ENCODE measurements at places on chromosomes 12 and 14.
A peak's percentile ranks its signal among the peaks of the same experiment; 100 is the strongest.

DNA sequence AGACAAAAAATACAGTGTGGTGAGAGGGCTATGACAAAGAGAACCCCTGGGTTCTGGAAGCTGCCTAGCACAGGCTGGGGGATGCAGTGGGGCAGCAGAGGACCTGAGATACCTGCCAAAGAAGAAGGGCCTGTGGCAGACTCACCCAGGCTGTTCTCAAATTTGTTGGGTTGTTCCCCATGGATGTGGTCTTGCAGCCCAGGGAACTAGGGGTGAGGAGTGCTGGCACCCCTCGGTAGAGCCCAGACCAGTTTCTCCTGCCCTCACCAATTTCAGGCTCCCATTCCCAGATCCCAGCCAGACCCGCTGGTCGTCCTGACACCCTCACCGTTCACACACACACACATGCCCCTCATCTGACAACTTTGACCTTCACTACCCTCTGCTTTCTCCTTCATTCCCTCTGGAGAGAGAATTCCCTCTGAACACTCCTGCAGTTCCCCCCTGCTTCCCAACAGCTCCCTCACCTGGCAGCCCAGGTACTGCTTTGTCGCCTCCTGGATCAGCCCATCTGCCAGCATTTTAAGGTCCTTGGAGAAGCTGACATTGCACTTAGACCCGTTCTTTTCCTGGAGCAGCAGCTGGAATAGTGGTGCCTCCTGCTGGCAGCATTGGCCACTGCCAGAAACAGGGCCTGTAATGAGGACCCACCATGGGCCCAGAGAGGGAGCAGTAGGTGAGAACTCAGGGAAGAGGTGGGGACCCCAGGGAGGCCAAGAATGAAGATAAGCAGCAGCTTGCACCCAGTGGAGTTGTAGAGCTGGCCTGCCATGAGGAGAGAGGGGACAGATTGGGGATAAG lies 5.9 kb upstream of the GDF11 start:
- peak; percentile 70 for DNase-seq

- DNase-seq: peak; percentile 8
Observed at GRCh38 chr14:39169541-39169900, 612 bp downstream of the TRAPPC6B start.

DNA sequence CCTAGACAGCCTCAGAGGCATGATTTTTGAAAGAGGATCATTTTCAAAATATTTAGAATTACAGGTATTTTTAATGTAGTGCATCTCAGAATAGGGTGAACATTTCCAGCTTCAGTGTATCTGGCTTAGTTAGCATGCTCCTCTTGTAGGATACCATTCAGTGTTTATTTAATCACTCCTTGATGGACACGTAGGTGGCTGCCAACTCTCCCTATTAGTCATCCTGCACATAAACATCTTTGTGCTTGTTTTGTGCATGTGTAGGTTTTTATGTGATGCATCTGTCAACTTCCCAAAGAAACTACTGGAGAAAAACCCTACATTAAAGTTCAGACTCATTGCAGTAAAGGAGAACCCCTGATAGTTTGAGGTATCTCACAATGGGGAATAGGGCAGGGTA lies 52.5 kb upstream of the RBM19 start:
- DNase-seq: no peak

DNA sequence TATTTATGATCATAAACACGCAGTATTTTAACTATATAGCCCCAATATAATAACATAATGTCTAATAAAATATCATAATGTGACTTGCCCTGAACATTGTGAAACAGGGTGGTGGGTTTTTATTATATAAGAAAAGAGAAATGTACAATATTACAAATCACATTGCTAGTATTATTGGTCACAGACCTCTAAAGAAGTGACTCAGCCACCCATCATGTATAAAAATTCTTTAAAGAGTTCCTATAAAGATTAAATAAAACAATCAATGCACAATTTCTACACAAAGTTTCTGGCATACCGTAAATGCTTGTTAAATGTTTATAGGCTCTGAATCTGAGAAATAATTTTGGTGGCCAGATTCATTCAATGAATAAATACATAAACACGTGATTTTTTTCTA lies 28.9 kb downstream of the ABCC9 start:
- DNase-seq: no peak

GRCh38 chr12:2013527-2014223 lies 9.4 kb upstream of the DCP1B start:
- no peak for DNase-seq

- no peak for DNase-seq
Observed at GRCh38 chr12:106285982-106286381, 16.6 kb upstream of the TCP11L2 start.

- DNase-seq: no peak
Observed at GRCh38 chr12:112881602-112882001, 25.2 kb upstream of the OAS1 start.

GRCh38 chr14:76201162-76201561 lies 49.4 kb downstream of the GPATCH2L start:
- peak; percentile 79 for DNase-seq

- no peak for DNase-seq
Observed at GRCh38 chr12:118984161-118984943, 3.0 kb downstream of the SRRM4 start.

GRCh38 chr12:89369166-89369565 lies 16.9 kb upstream of the DUSP6 start:
- no peak for DNase-seq

DNA sequence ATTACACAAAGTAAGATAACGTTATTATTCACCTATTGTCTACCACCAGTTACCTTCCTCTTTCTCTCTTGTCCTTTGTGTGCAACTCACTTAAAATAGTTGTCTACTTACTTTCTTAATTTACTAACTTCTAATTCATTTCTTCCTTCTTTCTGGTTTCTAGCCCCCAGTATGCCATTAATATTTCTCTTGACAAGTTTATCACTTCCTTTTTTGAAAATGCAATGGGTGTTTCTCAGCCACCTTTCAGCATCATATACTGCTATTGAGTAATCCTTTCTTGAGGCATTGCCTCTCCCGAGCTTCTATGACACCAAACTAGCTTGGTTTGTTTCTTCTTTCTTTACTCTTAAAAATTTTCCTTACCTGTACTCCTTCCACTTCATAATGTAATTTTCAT lies 633.6 kb downstream of the TMTC2 start:
- peak; percentile 8 for DNase-seq

DNA sequence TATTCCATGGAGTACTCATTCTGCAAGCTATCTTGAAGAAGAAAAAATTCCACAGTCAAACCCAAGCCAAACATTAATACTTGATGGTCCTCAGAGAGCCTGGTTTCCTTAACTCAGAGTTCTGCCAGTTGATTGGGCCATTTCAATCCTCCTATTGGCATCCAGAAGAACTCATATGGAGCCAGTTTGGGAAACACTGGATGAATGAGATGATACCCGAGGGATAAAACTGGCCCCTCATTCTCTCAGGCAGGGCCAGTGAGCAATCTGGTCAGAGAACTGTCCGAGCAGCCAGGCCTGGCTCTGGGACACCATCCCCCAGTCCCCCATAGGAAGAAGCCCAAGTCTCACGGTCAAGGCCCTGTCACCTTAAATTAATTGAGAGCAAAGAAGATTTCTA lies 48.8 kb downstream of the NUAK1 start:
- no peak for DNase-seq

DNA sequence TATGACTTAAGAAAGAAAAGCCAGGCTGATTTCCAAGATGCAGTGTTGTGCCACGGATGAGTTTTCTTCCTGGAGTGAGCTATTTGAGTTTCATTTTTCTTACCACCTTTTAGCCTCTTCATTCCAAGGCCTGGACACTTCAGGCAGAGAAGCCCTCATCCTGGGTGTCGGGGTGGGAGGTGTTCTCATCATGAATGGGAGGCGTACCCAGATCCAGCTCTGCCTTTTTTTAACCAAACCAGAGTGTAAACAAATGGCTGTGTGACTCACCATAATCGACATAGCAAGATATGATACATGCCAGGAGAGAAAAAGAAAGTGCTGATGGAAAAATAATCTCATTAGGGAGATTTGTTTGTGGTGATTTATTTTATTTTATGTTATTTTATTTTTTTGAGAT lies 79.9 kb downstream of the ARF6 start:
- DNase-seq: peak; percentile 49

DNA sequence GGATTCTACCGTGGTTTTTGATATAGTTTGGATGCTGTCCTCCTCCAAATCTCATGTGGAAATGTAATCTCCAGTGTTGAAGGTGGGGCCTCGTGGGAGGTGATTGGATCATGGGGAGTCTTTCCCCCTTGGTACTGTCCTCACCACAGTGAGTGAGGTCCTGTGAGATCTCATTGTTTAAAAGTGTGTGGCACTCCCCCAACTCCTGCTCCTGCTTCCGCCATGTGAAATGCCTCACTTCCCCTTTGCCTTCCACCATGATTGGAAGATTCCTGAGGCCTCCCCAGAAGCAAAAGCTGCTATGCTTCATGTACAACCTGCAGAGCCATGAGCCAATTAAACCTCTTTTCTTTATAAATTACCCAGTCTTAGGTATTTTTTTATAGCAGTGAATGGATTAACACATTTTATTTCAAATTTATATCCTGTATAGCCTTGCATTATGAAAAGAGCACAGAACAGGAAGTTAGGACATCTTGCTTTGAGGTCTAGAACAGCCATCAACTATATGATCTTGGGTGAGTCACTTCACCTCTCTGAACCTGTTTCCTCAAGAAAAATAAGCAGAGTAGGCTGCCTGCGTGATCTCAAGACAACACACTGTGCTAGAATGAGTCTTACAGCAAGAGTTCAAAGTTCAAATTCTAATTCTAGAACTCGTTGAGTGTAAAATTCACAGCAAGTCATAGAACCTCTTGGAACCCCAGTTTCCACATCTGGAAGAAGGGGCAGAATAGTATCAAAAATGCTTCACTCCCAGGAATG lies 160.9 kb upstream of the EEA1 start:
- DNase-seq: peak; percentile 17

- no peak for DNase-seq
Observed at GRCh38 chr14:89586258-89587135, 169.5 kb upstream of the FOXN3 start.

DNA sequence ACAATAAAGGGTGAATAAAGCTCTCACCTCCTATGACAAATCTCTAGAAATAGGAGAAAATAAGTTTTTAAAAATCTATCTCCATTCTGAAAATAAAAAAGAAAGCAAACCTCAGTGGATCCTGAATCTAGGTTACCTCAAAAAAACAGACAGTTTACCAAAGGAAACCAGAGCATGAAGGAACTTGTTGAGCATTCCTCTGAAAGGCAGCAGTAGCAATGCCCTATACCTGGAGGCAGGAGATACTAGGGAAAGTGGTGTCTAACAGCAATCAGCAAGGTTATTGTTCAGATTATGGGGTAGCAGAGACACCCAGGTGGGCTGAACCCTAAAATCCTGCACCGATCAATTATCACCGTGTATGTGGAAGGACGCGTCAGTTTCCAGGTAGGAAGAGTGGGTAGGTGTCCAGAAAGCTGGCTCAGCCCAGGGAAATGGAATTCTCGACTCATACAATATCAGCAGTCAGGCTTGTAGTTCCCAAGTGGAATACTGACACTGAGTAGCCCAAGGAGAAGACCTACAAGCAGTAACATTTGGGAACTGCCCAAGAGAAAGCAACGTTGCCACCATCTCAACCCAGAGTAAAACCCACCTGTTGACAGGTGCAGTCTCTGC lies 128.3 kb downstream of the ST8SIA1 start:
- no peak for DNase-seq

DNA sequence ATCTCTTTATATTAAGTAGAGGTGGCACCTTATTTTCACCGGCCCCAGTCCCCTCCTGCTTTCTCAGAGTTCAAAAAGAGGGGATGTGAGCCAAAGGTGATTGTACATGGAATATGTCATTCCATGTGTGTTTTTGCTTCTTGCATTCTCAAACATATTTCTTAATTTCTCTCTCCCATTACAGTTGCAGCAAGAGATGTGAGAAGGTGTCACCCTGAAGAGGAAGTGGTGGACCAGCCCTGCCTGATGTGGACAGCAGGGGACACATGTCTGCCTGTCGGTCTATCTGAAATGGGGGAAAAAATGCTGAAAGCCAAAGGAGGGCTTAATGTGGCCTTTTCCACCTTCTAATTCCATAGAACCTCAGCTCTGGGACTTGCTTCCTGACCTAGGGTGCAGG lies 1.9 kb upstream of the FOXN3 start:
- peak; percentile 70 for DNase-seq

GRCh38 chr14:54532111-54533012 lies 22.7 kb downstream of the CGRRF1 start:
- DNase-seq: no peak

GRCh38 chr14:97975962-97976361 lies 1178.8 kb downstream of the VRK1 start:
- no peak for DNase-seq

- DNase-seq: no peak
Observed at GRCh38 chr12:119681111-119681510, 13.2 kb downstream of the PRKAB1 start.

DNA sequence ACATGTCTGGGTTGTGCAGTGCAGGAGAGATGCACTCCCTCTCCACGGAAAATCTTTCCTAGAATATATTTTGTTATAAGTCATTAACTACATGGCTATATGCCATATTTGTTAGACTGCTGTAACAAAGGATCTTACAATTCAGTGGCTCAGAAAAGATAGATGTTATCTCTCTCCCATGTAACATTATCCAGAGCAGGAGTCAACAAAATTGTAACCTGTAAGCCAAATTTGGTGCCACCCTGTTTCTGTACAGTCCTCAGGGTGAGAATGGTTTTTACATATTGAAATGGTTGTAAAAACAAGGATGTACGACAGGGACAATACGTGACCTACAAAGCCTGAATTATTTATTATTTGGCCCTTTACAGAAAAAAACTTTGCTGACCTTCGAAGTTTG lies 155.5 kb downstream of the KIF21A start:
- DNase-seq: no peak

DNA sequence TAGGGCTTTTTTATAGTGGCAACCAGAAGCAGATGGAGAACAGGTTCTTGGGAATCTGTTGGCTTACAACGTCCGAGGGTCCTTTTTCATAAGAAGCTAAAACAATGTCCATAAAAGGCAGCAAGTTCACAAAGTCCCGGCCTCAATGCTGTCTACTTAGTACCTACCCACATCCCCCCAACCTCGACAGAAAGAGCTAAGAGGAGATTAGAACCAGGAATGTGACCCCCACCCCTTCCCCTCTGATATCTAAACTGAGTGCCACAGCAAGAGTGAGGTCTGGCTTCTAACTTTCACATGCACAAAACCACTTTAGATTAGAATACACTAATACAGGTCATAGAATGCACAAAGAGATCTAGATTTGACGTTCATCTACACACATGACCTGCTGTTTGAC lies 4.5 kb downstream of the DPF3 start:
- no peak for DNase-seq

DNA sequence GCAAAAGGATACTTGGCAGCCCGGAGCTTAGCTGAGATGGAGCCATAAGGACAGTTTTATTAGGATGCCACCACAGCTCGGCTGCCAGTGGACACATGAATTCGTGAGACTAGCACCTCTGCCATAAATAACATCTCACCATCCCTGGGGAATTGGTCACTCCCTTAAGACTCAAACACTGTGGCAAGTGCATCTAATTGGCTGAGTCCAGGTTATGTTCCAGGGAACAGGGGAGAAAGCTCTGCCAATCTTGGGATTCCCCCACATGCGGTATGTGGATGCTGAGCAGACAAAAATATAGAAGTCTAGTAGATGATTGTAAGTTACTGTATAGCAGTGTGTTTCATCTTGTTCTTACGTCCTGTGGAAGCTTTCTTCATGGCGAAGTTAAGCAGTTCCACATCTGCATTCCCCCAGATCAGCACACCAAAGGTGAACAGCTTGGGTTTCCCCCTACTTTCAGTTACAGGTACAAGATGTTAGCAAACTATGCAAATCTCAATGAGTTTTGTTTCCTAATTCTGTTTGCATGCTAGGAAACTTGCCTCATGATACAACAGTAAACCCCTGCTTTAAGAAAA lies 131.1 kb downstream of the ETV6 start:
- DNase-seq: no peak
